ENCODE measurements at places on chromosomes 3 and 15.

DNA sequence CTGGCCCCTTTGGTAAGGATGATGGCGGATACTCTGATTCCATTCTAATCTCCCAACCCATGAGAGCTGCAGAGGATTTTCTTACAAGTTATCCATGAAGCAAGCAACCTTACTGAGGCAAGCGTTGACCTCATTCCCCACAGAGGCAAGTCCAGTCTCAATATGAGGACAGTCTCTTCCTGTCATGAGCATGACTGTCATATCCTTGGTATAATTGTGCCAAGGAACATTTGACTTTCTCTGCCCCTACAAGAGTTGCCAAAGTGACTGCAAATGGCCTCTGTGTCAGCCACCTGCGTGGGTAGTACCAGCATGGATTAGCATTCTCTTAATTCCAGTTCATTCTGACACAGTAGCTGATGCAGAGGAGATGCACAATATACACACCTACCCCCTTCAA, 71.2 kb upstream of the TMEM158 start:
- no peak for DNase-seq

DNA sequence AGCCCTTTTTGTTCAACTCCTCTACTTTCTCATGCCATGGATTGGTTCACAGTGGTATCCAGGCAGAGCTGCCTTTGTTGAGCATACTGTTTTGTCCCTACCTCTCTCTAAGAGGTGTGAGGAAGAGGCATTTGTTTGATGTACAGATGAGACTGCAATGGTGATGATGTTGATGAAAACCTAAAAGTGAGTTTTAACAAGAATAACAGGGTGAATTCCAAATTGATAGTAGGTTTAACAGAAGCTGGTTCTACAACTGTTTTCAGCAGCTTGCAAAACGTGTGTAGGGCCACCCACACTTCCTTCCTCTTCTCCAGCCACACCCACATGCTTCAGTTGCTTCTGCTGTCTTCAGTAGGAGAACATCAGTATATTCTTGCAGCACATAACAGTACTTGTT, 10.2 kb downstream of the SNRK start:
- no peak for DNase-seq

GRCh38 chr3:193905541-193906396, 230.2 kb upstream of the HES1 start:
- DNase-seq, result no peak

GRCh38 chr3:117995842-117996437, 1038.7 kb downstream of the IGSF11 start:
- DNase-seq, result no peak

DNA sequence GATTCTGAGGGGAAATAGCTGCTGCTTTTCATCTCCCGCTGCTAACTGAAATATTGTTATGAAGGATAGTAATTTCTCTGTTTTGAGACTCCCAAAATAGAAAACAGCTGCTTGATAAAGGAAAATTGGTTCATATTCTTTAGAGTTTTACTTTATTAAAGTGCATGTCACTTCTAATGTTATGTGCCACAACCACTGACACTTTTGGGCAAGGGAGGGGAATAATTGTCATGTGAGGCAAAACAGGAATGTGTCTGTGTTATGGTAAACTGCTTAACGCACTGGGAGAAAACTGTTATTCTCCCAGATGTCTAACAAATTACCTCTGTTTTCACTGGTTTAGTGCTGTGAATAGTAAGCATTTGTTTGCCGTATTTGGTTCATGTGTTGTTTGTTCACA, 201.6 kb downstream of the PDZRN3 start:
- DNase-seq, result no peak

GRCh38 chr3:43248185-43248583, 38.2 kb upstream of the SNRK start:
- DNase-seq, result no peak

GRCh38 chr15:67836477-67836876, 3.4 kb downstream of the RNU6-1 start:
- DNase-seq, result no peak

DNA sequence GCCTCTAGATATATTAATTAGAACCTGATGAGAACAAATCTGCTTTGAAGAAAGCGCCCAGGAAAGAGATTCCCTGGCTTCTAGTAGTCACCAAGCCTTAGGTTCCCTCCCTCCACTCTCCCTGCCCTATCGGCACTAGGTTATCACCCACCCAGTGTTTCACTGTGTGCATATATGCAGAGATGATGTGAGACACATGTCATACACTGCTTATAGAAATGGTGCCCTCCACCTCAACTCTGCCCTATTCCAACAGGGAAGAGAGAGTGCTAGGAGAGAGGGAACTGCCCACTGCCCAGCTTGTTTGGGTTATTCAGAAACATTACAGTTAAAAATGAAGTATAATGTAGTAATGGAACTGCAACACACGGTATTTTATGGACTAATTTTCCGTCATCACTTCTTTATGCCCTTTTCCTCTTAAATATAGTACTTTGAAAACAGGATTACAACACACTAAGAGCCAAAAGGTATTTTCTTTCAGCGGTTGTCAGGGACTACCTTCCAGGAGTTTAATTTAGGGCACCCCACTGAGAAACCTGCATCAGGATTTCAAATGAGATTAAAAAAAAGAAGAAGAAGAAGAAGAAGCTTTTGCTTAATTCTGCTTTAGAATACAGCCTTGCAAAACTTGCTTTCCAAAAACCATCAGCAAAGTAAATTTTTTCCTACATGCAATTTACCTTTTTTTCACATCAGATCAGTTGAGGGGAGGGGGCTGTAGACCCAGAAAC, 55.3 kb downstream of the MEIS2 start:
- DNase-seq, result no peak

- no peak for DNase-seq
These were observed 40.7 kb upstream of the KBTBD8 start for GRCh38 chr3:66957367-66957766.

DNA sequence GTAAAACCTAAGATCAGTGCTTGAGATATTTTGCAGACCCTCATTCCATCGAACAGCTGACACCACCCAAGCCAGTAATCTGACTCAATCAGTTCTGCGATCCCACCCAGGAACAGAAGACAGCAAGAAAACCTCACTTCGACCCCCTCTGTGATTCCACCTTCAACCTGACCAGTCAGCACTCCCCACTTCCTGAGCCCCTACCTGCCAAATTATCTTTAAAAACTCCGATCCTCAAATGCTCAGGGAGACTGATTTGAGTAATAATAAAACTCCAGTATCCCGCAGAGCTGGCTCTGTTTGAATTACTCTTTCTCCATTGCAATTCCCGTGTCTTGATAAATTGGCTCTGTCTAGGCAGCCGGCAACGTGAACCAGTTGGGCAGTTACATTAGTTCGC, 25.7 kb upstream of the CLDN16 start:
- no peak for DNase-seq

DNA sequence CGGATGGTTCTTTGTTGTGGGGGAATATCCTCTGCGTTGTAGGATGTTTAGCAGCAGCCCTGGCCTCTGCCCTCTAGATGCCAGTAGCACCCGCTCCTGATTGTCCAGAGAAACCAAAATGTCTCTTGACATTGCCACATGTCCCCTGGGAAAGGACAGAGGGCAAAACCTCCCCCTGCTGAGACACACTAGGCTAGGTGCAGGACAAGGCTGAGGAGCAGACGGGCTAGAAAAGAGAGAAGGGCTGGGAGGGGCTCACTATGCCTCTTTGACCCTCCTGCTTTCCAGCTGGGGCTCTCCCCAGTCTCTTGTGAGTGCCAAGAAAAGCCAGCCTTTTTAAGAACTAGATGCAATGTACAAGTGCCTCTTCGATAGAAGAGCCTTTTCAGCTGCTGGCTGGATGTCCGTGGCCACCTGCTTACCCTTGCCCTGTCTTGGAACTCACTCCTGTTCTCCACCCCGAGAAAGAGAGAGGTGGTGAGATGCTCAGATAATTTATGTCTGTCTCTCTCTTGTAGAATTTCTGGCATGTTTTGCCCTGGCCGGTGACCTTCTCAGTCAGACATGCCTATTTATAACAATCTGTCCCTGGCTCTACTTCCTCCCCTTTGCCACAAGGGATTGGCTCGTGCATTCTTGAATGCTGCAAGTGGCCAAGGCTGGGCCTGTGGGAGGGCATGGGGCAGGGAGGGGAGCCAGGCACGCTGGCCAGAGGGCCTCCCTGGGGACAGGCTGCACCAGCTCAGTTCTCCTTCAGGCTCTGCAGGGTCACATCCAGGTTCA, 142.6 kb downstream of the RPLP1 start:
- DNase-seq, result no peak

DNA sequence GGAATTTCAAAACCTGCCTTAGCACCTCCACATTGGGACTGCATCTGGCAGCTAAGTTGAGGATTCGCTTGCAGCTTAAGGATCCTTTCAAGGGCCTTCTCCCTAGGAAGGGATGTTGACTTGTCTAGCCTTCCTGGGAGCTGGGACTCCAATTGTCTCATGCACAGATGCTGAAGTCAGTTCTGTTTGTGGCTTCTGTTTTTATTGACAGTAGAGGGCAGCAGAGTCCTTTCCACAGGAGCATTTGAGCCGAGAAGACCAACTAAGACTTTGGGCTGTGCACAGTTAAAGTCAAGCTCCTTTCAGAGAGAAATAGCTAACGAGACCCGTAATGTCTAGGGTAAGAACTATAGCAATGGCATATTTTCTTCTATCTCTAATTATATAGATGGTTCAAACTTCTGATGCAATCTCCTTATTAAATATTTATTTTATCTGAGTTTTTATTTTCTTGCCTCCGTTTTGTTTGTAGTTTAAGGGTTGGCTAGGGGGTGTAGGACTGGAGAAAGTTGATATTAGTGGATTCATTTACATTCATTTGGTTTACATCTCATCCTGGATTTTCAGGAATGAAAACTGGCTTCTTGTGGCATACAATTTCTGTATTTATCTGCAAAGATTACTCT, 59.7 kb upstream of the KBTBD8 start:
- DNase-seq, result peak; percentile 14

DNA sequence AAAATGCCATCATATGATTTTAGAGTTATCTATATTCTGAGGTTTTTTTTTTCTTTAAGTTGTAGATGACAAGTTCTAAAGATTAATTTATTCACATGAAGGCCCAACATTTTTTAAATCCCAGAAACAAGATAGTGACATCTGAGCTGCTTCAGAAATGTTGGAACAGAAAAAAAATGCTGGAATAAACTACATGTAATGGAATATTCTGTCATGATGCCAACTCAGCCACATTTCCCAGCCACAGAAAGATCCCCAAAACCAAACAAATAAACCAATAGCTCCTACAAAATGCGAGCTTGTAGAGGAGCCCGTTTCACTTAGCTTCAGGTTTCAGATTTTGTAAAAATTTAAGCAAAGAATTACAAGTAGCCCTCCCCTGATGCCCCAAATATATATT, 111.0 kb upstream of the MYO5C start:
- no peak for DNase-seq

- no peak for DNase-seq
These were observed 38.6 kb downstream of the PDZRN3 start for GRCh38 chr3:73586190-73586589.
